GM04503 (cell line): ENCODE measurements at places on chromosomes 6 and 20.

GRCh38 chr6:83061190-83061589 lies 4.5 kb downstream of the UBE3D start:
- DNase-seq, result no peak

- no peak for DNase-seq
These were observed 60.7 kb downstream of the AKAP12 start for GRCh38 chr6:151300267-151300991.

- DNase-seq, result no peak
These were observed 491.9 kb upstream of the SOX4 start for GRCh38 chr6:21101694-21102093.

- DNase-seq, result no peak
These were observed 126.9 kb upstream of the SCGN start for GRCh38 chr6:25525078-25525477.

DNA sequence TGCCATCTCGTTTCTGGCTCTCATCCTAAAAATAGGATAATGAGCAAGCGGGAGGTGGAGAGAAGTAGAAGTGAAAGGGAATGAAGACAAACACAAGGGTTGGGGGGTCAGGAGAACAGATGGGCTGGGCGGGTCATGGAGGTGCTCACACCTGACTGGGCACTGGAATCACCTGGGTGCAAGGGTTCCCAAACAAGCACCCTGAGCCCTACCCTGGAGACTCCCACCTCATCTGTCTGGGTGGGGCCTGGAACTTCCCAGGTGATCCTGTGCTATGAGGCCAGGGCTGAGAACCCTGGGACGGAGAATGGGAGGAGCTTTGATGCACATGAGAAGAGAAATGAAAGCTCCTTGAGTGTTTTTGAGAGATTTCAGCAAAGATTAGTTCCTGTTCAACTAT lies 223.6 kb downstream of the ANKRD60 start:
- no peak for DNase-seq
